Kidney (tissue), 22 donors: ENCODE measurements at places on chromosomes 5 and 9. TPM values are rescaled to one million over a fixed set of nuclear protein-coding genes. Genes with fewer than 3 reads are reported as not detected.

- DNase-seq: no peak
These were observed 37.6 kb upstream of the EIF4EBP3 start for GRCh38 chr5:140509898-140510297.

The C5orf34 gene
- polyA plus RNA-seq: 0.71 TPM

DNA sequence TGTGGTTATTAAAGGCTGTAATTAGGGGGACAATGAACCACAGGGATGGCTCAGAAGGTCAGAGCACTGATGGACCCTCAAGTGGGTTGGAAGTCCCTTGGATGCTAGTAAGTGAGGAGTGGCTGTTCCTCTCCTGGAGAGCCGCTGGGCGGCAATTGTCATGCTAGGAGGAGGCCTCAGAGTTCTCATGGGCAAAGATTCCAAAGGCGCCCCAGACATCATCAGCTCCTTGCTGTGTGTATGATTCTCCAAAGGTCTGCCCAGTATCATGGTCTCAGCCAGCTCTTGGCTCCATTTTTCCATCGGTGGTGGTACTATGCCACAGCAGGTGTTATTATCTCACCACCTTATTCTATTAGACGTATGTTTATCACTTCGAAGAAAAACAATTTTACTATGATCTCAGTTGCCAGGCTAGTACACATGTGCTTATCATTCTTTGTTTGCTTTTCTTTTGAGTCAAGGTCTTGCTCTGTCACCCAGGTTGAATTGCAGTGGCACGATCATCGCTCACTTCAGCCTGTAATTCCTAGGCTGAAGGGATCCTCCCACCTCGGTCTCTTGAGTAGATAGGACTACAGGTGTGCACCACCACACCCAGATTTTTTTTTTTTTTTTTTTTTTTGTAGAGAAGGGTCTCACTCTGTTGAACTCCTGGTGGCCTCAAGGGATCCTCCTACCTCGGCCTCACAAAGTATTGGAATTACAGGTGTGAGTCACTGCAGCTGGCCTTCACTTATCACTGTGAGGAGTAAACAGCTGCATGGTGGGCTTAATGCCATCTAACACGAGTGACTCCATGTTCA, 46.8 kb downstream of the EXOSC2 start:
- DNase-seq: no peak

The INSL4 gene
- not detected for polyA plus RNA-seq

- no peak for DNase-seq
These were observed 351.8 kb upstream of the ADAMTSL1 start for GRCh38 chr9:18122171-18122570.

DNA sequence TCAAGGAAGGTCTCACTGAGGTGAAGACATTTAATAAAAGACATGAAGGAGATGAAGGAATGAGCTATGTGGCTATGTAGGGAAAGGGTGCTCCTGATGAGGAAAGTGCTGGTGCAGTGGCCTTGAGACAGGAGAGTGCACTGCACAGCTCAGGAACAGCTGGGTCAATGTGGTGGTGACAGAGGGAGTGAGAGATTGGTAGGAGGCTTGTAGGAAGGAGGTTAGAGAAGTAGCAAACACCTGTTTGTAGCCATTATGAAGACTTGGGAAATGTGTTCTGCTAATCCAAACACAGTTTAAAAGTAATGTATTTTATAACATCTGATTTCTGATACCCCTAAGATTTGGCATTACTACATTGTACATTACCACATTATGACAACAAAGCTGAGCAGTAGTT, 115.1 kb upstream of the MTAP start:
- DNase-seq: no peak

DNA sequence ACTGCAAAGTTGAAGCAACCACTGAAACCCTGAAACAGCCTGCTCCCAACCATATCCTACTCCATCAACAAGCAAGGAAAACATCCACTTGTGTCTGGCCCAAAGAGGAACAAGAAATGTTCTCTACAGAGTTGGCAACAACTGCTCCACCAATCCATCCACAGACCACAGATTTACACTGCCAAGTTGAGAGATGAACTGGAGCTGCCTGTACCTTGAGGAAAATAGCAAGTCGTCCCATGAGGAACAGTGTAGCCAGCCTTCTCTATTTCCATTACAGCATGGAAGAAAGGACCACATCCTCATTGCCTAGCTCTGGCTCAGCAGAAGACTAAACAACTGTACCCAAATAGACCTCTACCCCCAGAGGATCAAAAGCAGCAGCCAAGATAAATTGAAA, 60.4 kb downstream of the DEPDC1B start:
- DNase-seq: no peak

The DEPDC1B gene
- polyA plus RNA-seq: 5.2 TPM

DNA sequence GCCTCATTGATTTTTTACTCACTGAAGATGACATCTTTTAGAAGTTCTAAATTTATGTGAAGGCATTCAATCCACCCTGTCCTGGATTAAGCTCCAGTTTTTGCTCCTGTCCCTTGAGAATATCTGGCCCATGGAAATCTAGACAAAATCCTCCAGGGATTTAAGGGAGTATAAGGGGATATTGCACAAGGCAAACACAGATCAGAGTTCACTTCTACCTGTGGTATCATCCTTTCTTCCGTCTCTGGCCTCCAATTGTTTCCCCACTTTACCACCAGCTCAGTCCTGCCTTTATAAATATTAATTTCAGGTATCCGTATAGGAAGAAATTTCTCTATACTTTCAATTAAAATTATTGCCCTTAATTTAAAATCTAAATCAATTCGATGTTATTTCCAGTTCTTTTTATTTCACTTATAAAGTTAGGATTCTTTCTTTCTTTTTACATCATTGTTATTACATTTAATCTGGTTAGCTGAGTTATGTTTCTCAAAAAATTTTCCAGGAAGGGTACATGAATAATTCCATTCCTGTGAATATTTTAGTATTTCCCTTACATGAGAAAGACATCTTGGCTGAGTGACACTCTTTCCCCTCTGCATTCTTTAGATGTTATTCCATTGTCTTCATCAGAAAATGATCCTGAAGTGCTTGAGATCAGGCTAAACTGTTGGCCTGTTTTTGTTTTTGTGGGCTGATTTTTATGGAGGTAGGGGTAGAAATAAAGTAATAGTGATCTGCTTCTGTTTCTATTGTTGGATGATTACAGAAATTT, 194.3 kb upstream of the MAP3K1 start:
- DNase-seq: no peak

DNA sequence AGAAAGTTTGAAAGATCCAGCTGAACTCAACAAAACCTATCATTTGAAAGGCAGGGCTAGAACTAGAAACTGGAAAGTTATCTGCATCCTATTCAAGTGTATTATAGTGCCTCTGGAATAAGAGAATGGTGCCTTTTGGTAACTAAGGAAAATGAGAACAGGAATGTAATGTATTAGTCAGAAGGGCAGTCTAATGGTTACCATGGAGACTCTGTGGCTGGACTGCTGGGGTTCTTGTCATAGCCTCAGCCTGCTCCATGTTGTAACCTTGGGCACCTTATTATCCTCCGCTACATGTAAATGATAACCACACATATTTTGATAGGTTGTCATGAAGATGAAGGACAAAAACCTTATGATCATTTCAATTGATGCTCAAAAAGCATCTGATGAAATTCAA, 24.6 kb upstream of the IFNB1 start:
- DNase-seq: no peak

The IL17B gene
- 4.7 TPM for polyA plus RNA-seq

The CRAT gene
- polyA plus RNA-seq: 76.8 TPM

DNA sequence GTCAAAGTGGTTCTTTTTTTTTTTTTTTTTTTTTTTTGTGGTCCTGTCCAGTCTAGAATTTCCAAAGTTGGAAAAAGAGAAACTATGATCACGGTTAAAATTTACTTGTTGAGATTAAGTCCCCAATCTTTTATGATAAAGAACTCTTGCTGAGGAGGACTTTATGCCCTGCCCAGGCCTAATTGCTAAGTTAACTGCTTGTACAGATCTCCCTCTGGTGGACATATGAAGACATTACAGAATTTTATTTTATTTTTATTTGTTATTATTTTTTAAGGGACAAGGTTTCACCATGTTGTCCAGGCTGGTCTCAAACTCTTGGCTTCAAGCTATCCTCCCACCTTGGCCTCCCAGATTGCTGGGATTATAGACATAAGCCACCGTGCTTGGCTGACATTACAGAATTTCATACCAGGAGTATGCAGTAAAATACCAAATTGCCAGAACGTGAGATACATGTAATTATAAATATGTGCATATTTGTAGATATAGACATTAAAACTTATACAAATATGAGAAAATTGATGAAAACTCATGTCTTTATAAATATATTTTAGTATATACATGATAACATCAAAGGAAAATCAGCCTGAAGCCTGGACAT, 91.2 kb downstream of the RFK start:
- DNase-seq: peak; percentile 72

GRCh38 chr5:176675676-176676360, 28.5 kb downstream of the TSPAN17 start:
- DNase-seq: no peak

The PRUNE2 gene
- 12.6 TPM for polyA plus RNA-seq

GRCh38 chr5:148070621-148071020, 6.8 kb downstream of the SPINK5 start:
- DNase-seq: no peak

The TAF11L5 gene
- polyA plus RNA-seq: not detected

The SLC6A3 gene
- polyA plus RNA-seq: 0.09 TPM

DNA sequence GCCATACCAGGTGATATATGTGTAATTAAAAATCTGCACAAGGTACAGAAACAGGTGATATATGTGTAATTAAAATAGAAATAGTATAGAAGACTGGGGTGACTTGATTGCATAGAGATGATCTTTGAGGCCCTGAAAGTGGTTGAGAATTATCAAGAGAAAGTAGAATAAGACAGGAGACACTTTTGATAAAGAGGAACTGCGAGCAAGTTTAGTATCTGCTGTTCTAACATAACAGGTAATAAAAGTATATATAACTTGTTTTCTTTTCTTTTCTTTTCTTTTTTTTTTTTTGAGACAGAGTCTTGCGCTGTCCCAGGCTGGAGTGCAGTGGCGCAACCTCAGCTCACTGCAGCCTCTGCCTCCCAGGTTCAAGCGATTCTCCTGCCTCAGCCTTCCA, 5.4 kb downstream of the SNX2 start:
- no peak for DNase-seq

DNA sequence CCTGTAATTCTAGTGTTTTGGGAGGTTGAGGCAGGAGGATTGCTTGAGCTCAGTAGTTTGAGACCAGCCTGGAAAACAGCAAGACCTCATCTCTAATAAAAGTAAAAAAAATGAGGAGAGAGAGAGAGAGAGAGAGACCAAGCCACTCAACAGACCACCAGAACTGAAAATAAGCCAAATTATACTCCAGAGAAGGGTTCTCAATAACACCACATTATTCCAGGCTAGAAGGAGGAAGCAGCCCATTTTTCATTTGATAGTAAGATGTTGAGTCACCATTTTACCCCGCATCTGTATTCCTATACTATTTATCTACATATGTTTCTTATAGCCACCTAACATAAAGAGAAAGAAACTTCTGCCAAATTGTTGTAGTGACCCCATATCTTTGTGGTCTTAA, 134.8 kb downstream of the PCSK5 start:
- DNase-seq: no peak

GRCh38 chr5:82815871-82816270, 261.3 kb downstream of the TMEM167A start:
- DNase-seq: no peak
